GM23338 (cell line): ENCODE measurements at places on chromosomes 5 and 9.

DNA sequence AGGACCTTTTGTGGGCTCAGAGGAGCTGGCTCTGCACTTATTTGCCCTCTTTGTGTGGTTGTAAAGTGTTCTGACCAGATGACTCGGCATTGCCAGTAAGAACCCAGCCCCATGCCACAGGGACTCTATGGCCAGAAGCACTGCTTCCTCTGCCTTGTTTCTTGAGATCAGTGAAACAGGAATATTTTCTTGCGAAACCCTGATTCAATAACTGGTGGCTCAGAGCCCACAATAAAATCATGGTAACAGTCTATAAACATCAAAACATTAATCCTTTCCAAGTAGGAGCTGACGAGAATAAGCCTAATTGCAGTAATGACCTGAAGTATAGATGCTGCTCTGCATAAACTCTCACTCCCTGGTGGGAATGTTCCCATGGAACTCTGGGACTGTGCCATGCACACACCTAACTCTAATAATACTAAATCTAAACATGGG, 344.3 kb downstream of the ZNF608 start:
- no peak for DNase-seq

GRCh38 chr5:132704875-132705274, 31.1 kb downstream of the IL4 start:
- no peak for DNase-seq

DNA sequence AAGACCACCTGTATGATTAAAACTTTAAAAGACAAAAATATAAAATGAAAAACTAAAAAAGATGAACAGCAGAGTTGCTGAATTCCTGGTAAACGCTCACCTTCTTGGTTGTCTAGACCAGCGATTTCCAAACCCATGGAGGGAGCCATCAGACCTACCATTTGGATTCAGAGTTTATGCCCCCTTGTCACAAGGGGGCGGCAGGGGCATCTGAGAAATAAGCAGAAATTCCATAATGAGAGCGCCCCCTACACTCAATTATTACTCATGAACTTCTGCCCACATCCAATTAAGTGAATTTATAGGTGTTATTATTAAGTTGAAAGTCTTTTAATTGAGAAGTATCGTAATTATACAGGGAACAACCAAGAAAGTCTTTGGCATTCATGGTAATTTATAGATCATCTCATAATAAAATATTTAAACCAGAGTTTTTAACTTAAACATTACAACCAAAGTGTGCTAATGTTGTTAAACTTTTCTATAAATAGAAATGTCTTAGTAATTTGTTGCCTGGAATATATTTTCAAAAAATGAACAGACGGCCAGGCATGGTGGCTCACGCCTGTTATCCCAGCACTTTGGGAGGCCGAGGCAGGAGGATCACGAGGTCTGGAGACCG, 35.2 kb upstream of the SPATA31C2 start:
- peak; percentile 93 for DNase-seq

GRCh38 chr5:65808818-65809217, 86.8 kb downstream of the NLN start:
- DNase-seq, result no peak

GRCh38 chr5:32586276-32586599, 881 bp downstream of the SUB1 start:
- no peak for DNase-seq

DNA sequence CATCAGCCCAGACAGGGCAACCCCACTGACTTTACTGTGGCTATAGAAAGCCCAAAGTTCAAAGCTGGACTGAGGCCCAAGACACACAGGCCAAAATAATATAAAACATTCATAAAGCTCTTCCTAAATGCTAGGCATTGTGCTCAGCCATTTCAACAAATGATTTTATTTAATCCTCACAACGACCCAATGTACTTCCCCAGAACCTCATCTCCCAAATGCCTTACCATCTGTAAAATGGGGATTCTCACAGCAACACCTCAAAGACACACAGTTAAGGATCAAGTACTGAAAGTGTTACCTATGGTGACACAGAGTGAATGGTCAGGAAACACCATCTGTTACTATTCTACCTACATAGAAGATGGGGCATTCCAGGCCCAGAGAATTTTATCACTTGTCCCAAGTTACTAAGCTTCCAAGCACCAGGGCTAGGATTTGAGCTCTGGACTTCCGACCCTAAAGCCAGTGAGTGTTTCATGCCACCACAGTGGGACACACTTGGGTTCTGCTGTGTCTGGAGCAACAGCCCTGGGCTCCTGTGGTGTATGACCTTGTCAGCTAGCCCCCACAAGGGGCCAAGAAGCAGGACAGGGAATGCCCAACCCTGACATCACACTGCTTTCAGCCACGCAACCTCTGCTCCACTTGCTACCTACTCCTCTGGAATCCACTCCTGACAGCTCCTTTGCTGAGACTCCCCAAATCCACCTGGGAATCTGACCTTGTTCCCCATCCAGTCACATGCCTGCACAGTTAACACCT, 15.1 kb downstream of the SHB start:
- DNase-seq, result no peak

- no peak for DNase-seq
Measured at GRCh38 chr5:160496334-160496733, 74.7 kb downstream of the PTTG1 start.

DNA sequence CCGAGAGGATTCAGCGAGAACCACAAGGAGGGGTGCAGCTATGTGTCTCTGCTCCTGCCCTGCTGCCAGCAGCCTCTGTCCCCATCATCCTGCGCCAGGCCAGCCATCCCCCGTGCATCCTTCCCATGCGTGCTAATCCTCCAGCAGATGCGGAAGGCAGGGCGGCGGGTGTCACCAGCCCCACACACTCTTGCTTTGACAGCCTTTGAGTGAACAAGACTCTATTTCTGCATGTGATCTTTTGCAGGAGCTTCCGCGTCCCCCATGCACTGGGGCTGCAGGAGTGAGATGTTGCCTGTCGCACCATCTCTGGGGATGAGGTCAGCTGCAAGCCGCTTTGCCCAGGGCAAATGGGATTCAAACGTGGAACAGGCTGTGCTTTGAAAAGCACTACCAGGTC, 58.0 kb upstream of the OLFM1 start:
- DNase-seq, result no peak

DNA sequence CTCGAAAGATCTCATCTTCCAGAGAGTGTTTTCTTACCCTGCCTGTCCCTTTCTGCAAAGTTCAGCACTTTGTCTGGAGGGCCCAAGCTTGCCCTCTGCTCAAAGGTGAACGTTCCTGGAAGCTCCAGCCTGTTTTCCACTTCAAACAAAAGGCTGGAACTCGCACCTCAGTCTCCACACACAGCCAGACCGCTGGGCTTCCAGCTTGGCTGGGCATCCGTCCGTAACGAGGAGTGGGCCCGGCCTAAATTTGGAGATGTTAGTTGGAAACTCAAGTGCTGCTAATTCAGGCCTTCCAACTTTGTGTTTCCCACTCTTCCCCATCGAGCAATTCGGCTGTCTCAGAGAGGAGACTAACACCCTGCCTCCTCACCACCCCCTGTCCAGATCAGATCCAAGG, 35.1 kb downstream of the FGF18 start:
- no peak for DNase-seq

- DNase-seq, result peak; percentile 27
Measured at GRCh38 chr5:157458835-157459234, 1.2 kb upstream of the NIPAL4 start.

GRCh38 chr5:57452885-57453284, 29.7 kb downstream of the ACTBL2 start:
- DNase-seq, result no peak

GRCh38 chr5:169301386-169301934, 521 bp upstream of the SLIT3 start:
- DNase-seq, result peak; percentile 48

- peak; percentile 86 for DNase-seq
Measured at GRCh38 chr5:175867587-175868347, 3.6 kb upstream of the CPLX2 start.

GRCh38 chr9:5364294-5365024, 24.8 kb upstream of the RLN1 start:
- DNase-seq, result no peak

DNA sequence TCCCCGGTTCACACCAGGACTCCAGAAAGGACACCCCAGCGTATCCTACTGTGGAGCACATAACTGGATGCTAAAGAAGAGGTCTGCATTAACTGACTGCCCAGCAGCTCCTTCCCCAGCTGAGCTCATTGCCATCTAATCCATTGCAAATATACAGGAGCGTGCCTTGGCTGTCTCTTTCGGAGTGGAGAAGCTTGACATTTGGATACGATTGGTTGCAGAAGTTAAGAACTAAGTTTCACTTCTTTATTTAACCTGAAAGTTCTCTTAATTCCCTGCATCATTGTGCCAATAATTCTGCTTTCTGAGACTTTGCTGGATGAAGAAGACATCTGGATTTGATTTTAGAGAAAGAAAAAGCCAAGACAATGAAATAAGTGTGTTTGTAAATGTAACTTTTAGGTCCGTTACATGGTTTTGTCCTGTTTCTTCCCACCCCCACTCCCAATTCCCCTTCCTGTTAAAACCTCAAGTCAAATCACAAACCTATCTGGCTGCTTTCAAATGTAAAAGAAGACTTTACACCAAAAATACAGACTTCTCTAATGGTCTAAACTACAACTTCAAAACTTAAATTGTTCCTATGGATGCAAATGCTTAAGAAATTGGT, 33.9 kb downstream of the TAS2R1 start:
- DNase-seq, result no peak
